ENCODE measurements at places on chromosomes 13 and 19. TPM values are rescaled to one million over a fixed set of nuclear protein-coding genes. Genes with fewer than 3 reads are reported as not detected.

CEACAM3 gene
- 0.25 TPM for total RNA-seq

SLC25A42 gene
- total RNA-seq: 15.6 TPM

STOML3 gene
- total RNA-seq: not detected

LIG4 gene
- total RNA-seq: 13.9 TPM

MEDAG gene
- 0.13 TPM for total RNA-seq

PROZ gene
- 0.37 TPM for total RNA-seq

YJEFN3 gene
- 3.8 TPM for total RNA-seq

THSD1 gene
- 0.60 TPM for total RNA-seq

COL5A3 gene
- total RNA-seq: not detected

TMEM238 gene
- total RNA-seq: not detected

TRPC4 gene
- 3.0 TPM for total RNA-seq

ANKRD24 gene
- total RNA-seq: 5.6 TPM

IGFL2 gene
- total RNA-seq: 0.68 TPM

- ATAC-seq: no peak
Measured at GRCh38 chr13:20399961-20400360, 125.7 kb downstream of the CRYL1 start.

GRCh38 chr19:45668342-45668871 lies 386 bp downstream of the GIPR start:
- ATAC-seq: no peak

DNA sequence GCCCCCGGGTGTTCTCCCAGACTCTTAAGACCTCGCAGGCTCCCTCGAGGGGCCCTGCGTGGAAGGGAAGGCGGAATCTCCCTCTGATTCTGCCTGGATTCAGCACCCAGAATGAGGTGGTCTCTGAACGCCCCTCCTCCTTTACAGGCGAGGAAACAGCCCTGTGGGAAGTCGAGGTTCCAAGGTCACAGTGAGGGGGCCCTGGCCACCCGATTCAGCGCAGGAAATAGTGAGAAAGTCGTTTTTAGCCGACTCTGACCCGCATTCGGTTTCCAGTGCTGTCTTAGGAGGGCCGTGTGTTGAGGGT lies 1.1 kb downstream of the BSG start:
- no peak for ATAC-seq

- peak; percentile 94 for ATAC-seq
Measured at GRCh38 chr19:15280915-15281683, 48.9 kb upstream of the EPHX3 start.

GRCh38 chr19:48493718-48494401 lies 17.8 kb downstream of the LMTK3 start:
- peak; percentile 21 for ATAC-seq

DNA sequence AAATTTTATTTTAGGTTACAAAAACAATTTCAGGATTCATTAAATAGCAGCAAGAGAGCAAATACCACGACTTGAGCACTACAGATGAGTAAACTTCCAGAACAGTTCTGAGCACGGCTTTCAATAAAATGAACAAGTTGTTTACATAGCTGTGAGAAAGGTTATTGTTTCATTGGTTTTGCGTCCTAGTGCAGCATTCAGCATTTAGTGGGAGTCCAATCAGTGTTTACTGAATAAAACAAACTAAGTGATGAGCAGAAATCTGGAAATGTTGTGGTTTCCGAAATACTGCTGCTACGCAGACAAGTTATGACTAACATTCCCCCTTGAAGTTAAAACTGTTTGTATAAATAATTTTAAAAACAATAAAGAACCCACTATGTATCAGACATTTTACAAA lies 251.5 kb upstream of the STARD13 start:
- ATAC-seq: no peak

GRCh38 chr19:38182536-38183210 lies 41.3 kb downstream of the DPF1 start:
- peak; percentile 12 for ATAC-seq

DNA sequence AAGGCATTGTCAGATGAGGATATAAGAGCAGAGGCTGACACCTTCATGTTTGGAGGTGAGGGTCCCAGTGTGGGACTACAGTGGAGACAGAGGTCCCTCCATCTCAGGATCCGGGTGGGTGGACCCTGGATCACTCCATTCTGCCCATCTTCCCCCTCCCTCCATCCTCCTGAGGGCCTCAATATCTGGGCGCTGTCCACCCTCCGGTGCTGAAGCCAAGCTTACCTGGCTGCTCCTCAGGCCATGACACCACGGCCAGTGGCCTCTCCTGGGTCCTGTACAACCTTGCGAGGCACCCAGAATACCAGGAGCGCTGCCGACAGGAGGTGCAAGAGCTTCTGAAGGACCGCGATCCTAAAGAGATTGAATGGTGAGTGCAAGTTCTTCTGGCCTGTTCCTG lies 11.9 kb downstream of the CYP4F12 start:
- no peak for ATAC-seq

DNA sequence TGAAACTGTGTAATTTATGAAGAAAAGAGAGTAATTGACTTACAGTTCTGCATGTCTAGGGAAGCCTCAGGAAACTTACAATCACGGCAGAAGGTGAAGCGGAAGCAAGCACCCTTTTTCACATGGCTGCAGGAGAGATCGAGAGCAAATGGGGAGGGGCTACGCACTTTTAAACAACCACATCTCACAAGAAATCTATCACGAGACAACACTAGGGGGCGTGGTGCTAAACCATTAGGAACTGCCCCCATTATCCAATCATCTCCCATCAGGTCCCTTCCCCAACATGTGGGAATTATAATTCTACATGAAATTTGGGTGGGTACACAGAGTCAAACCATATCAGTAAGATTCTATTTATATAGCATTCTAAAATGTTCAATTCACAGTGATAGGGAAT lies 114.8 kb upstream of the TRPC4 start:
- ATAC-seq: no peak

DNA sequence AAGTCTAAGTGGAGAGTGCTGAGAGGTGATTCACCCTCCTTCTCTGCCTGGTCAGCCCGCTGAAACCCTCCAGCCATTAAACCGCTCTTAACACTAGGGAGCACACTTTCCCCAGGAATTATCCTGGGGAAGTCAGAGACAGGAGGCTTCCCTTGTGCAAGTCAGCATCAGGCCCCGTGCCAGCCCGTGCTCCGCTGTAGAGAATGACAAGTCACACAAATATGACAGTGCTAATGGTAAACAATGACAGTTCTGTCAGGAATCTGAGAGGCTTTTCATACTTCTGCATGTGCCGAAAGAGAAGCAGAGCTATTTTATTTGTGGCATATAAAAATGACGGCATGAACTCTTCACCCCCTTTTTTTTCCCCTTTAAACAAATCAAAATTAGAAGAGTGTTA lies 816.9 kb upstream of the SLC10A2 start:
- ATAC-seq: peak; percentile 100

- peak; percentile 61 for ATAC-seq
Measured at GRCh38 chr13:74930402-74931165, 551.4 kb downstream of the TBC1D4 start.

- no peak for ATAC-seq
Measured at GRCh38 chr13:84031120-84031519, 148.8 kb upstream of the SLITRK1 start.

- peak; percentile 94 for ATAC-seq
Measured at GRCh38 chr19:12064590-12065538, at the start of gene ZNF844. ZNF844 (plus strand) TSS chr19:12064731; CDS start chr19:12064874, 143 bp downstream.

- ATAC-seq: no peak
Measured at GRCh38 chr13:64925727-64926126, 2304.4 kb downstream of the PCDH9 start.

DNA sequence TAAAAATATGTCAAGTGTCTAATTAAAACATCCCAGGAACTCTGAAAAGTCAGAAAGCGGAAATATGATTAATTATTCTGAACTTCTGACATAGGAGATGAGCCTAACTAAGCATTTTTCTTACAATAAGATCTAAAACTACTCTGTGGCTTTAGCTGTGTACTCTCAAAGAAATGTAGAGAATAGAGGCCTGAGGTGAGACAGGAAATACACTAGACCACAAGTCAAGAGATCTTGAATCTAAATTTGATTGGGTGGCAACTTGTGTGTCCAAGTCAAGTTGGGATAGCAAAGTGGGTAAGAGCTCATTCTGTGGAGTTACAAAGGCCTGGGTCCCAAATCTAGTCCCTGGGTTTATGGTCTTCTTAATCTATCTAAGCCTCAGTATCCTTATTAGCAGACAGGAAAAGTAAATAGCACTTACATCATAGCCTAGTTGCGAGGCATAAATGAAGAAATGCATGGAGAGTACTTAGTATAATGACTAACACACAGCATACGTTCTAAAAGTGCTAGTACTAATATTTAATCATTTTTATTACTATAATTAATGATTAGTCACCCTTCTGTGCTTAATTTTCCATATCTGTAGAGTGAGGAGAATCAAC lies 9.4 kb upstream of the LRRC63 start:
- ATAC-seq: no peak

DNA sequence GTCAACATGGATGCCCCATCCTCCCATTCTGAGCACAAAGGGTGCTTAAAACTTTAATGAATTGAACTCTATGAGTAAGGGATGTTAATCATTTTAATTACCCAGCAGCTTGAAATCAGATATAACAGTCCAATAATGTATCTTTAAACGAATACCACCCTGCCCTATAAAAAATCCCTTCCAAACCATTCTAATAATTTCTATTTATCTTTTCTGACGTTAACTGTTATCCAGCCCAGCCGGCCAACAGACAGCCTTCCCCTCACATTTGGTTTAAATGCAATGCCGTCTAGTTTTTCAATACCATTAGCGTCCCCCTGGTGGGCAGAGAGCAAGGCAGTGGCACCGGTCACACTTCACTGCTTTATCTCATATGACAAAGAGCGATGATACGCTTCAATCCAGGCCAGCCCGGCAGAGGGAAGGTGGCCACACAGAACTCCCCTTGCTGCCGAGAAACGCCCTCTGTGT lies 402.2 kb upstream of the ZNF507 start:
- peak; percentile 85 for ATAC-seq

- no peak for ATAC-seq
Measured at GRCh38 chr19:35543280-35544109, 1.9 kb upstream of the TMEM147 start.

DNA sequence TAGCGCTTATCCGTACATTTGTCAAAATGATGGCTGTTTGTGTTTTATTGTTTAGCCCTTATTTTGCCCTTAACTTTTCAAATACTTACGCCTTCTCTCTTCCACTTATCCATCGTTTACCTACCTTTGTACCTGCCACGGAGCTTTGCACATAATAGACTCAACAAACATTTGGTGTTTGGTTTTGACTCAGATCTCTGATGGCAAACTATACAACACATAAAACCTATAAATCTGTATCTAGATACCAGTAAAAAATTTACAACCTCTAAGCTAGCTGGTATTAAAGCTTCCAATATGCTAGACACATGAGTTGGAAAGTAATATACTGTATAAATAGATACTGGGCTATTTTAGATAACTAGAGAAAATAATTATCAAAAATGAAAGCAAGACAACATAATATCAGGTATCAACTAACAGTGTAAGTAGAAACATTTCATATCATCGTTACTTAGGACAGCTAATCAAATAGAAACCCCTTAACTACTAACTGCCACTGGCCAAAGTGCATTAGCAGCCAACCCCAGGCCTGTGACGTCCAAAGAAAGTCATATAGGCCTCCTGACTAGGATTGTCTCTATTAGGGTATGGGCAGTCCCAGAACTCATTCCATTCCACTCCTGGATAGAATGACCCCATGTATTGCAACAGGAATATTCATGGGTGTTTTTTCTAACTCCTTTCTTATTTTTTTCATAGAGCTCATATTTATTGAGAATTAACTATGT lies 53.8 kb downstream of the KCTD12 start:
- no peak for ATAC-seq

DNA sequence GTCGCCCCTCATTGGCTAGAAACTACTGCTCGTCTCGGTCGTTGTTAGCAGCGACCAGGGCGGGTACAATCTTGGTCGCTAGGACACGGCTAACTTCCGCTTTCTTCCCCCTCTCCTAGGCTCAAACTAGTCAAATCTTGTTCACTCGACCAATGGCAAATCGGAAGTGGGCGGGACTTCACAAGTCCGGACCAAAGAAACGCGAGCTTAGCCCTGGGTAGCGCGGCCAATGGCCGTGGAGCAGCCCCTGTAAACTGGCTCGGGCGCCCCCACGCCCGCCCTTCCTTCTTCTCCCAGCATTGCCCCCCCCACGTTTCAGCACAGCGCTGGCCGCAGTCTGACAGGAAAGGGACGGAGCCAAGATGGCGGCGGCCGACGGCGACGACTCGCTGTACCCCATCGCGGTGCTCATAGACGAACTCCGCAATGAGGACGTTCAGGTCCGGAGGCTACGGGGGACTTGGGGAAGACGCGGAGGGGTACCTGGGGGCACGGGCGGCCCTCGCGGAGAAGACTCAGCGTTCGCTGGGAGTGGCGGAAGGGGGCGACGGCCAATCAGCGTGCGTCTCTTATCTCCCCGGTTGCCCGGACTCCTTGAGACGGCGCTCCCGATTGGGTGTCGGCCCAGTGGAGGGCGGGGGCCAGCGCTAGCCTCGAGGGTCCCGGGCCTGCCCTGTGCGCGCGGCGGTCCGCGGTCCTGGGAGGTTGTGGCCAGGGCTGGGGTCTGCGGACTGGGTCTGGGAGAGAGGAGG lies at the start of gene PPP2R1A:
Gene PPP2R1A (plus strand): TSS at position 318 of the 752 bp plus-strand sequence. CDS start 45 bp downstream, at position 363.
- peak; percentile 92 for ATAC-seq

DNA sequence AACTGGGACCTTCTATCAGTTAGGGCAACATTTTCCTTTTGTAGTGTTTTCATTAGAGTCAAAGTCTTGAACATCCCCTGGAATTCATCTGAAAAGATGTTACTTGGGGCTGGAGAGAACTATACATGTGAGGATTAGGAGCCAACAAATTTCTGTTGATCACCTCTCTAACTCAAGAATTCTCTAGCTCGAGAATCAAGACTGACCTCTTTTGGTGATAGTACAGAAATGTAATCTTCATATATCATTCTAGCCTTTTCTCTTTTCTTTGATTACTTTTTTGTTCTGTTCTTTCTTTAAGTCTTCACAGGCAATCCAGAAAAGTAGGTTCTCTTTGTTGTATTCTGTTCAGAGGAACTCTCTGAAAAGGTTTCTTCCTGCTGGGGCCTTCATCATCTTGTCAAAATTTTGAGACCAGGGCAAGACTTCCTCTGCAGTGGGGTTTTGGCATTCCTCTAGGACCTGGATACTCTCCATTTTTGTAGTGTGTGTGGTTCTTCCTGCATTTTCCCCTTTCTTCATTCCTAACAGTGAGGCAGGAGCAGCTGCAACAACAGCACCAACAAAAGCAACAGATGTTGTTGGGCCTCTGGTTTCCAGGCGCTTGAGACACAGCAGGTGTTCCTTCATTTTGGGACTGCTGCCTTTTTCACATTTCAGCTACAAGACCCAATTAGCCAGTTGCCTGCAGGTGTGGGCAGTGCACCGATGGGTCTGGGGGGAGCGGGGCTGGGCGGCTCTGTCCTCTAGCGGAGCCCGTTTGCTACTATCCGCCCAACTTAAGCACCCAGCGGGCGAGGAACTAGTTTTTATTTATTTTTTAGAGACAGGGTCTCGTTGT lies 26.2 kb downstream of the ELF1 start:
- ATAC-seq: no peak
